ENCODE measurements at places on chromosomes 1 and 21. TPM values are rescaled to one million over a fixed set of nuclear protein-coding genes. Genes with fewer than 3 reads are reported as not detected.

The ASCL5 gene
- not detected for total RNA-seq

The FCRL2 gene
- total RNA-seq = not detected

The C1orf94 gene
- not detected for total RNA-seq

The WLS gene
- total RNA-seq = 17.7 TPM

The LRRC38 gene
- total RNA-seq = not detected

The MFAP2 gene
- total RNA-seq = 0.21 TPM

Data from A549 treated with RU486 at 1 μM for 4 hours (cell line).